NCI-H2081 treated with DMSO at 0.1 percent for 48 hours (cell line): ENCODE measurements at places on chromosomes 5 and 9.

- no peak for DNase-seq
Measured at GRCh38 chr5:102654559-102655349, 100.4 kb upstream of the PAM start.

GRCh38 chr5:11683666-11684065 lies 220.6 kb downstream of the CTNND2 start:
- DNase-seq = no peak

DNA sequence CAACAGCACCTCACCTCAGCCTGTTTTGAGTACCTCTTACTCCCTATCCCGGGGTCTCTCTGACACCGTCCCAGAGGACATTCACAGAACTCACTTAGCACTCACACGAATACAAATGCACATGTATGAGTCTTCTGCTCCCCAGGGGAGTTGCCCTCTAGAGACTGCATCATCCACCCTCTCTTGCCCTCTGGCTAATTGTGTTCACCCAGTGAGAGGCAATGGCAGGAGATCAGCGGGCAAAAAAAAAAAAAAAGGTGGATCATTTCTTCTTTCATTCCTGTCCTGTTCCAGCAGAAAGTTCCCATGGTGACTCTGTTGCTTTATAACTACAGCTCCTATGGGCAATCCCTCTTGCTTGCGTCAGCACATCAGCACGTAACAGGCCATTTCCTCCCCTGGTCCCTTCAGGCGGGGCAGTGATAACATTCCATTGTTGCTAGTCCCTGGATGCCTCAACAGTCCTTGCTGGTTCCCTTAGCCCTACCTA lies 23.5 kb upstream of the SNX2 start:
- no peak for DNase-seq

GRCh38 chr9:106077731-106078130 lies 383.4 kb downstream of the TMEM38B start:
- DNase-seq = no peak

DNA sequence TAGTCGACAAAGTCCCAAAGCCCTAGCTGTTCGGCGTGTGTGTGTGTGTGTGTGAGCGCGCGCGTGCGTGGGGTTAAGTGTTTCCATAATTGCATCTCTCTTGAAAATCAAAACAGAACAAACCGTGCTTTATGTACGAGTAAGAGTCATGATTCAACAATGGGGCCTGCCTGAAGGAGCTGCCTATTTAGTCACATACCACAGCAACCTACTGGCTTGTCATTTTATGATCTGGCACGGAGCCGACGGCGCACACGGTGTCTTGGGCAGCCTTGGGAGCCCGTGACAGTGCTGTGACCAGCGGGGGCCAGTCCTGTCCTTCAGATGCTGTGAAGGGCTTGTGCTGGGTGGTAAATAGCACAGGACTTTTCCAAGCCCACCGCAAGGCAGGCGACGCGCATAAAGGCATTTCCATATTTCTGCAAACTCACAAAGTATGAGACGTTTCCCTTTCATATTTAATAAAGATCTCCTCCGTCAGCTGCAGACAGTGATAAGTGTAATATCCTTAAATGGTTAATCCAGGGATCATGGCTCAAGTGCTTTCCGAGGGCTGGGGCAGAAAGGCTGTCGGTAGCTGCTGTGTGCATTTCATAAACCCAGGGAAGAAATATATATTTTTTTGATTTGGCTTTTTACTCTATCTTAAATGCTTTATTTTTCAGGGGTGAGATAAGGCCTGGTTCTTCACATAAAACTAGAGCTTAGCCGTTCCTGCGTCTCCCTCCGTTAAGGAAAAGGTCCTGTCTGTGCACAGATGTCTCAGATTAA lies 270.2 kb upstream of the IRX1 start:
- DNase-seq = no peak

- DNase-seq = no peak
Measured at GRCh38 chr5:41009232-41009631, 61.9 kb downstream of the MROH2B start.

GRCh38 chr9:96661711-96662110 lies 6.6 kb upstream of the PRXL2C start:
- no peak for DNase-seq

DNA sequence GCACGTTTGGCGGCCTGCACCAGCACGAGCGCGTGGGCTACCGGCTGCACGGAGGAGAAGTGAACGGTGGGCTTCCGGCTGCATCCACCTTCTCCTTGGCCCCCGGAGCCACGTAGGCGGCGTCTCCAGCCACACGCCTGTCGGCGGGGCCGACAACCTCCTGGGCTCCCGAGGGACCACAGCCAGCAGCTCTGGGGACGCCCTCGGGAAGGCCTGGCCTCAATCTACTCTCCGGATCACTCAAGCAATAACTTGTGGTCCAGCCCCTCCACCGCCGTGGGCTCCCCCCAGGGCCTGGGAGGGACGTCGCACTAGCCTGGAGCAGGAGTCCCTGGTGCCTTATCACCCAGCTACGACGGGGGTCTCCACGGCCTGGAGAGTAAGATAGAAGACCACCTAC lies 73.7 kb downstream of the INSL6 start:
- DNase-seq = no peak

GRCh38 chr9:134600371-134600770 lies 41.2 kb upstream of the COL5A1 start:
- no peak for DNase-seq

GRCh38 chr5:76831110-76831452 lies 12.3 kb downstream of the F2RL1 start:
- no peak for DNase-seq

GRCh38 chr5:58258984-58259684 lies 200.8 kb downstream of the PLK2 start:
- DNase-seq = no peak

DNA sequence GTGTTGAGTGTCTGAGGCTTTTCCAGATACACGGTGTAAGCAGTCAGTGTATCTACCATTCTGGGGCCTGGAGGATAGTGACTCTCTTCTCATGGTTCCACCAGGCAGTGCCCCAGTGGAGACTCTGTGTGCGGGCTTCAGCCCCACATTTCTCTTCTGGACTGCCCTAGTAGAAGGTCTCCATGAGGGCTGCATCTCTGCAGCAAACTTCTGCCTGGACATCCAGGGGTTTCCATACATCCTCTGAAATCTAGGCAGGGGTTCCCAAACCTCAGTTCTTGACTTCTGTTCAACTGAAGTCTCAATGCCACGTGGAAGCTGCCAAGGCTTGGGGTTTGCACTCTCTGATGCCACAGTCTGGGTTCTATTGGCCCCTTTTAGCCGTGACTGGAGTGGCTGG lies 256.6 kb upstream of the ITGA1 start:
- DNase-seq = no peak

DNA sequence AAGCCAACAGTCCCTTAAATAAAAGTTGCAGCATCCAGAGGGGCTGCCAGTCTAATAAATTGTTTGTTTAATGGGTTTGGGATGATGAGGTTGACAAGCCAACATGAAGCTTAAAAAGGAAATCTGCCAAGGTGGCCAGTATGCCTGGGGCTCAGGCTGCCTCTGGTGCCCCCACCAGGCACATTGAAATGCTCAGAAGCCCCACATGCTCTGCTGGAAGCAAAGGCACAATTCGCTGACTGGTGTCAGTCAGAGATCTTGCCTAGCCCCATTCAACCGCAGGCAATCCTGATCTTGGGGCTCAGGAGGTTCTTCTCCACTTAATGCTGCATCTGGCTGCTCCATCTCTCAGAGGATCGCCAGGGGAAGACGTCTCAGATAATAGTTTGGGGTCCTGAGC lies 44.2 kb upstream of the TCERG1 start:
- no peak for DNase-seq

DNA sequence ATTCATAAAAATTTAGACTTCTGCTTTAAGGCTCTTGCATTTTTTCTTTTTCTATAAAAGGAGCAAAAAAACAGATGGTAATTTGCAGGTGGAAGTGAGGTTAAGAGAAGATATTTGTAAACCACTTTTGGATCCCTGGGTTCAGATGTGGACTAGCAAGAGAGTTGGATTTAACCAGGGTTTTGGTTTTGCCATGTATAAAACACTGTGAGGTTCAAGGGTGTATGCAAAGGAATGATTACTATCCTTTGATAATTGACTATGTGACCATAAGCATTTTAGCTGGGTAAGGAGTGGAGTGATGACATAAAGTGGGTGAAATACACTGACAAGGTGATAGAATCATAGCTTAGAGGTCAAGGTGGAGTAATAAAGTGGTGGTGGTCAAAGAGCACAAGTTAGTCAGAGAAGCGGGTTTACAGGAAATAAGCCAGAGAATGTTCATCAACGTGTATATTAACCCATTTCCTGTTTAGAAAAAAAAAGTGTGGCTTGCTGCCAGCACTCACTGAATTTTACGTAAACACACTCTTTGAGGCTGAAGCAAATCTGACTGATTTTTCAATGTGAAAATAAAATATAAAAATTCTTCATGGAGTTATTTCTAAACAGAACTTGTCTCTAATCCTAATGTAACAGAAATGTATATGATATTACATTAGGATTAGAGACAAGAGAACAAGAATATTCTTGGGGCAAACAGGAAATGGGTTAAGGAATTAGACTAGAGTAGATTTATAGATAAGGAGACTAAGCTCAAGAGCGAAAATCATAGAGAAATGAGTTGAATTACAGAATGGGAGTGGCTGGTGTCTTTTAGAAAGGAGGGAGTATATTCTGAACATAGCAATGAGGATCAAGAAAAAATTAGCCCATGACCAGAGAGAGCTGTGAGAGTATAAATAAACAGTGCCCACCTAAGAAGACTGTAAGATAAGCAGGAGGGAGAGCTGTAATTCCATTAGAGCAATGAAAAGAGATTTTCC lies 74.5 kb downstream of the CDKN2A start:
- no peak for DNase-seq

GRCh38 chr5:17022296-17022695 lies 86.2 kb upstream of the MYO10 start:
- no peak for DNase-seq

DNA sequence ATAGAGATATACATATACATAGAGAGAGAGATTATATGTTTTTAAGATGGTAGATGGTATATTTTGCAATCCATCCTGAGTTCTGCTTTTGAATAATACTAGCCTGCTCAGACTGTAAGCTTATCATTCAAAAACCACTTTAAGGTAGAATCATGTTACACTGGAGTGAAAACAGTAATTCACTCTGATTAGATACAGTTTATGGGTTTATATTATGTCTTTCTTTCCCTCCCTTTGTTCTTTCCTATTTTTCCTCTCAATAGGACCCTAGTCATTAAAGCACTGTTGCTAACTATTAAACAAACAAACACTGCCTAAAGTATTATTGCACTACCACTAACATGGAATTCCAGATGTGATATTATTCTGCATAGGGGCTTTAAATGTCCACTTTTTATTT lies 202.0 kb downstream of the ADAMTSL1 start:
- no peak for DNase-seq

GRCh38 chr5:92836855-92837755 lies 743.9 kb downstream of the NR2F1-AS1 start:
- no peak for DNase-seq
